Esophagus mucosa (tissue), 1 donor: ENCODE measurements at places on chromosomes 2 and 18. TPM values are rescaled to one million over a fixed set of nuclear protein-coding genes. Genes with fewer than 3 reads are reported as not detected.

Gene DPYSL5
- total RNA-seq: not detected

Gene GALNT5
- 3.8 TPM for total RNA-seq

Gene ABCB11
- total RNA-seq: not detected

Gene DCDC2C
- not detected for total RNA-seq

Gene CAPN14
- total RNA-seq: 191 TPM

Gene OR6B2
- not detected for total RNA-seq

Gene OSR1
- total RNA-seq: 0.96 TPM

Gene ANKRD23
- total RNA-seq: 1.8 TPM

Gene KHK
- total RNA-seq: 3.5 TPM

Gene ACVR1C
- total RNA-seq: 0.64 TPM

Gene FAM110C
- total RNA-seq: 44.3 TPM

Gene GPR45
- total RNA-seq: not detected

Gene NDUFS1
- 81.6 TPM for total RNA-seq

- ATAC-seq: no peak
These were observed 99.8 kb downstream of the UXS1 start for GRCh38 chr2:106094131-106094841.

- ATAC-seq: no peak
These were observed 679.5 kb downstream of the KCNJ3 start for GRCh38 chr2:155377931-155378444.

GRCh38 chr2:113872201-113872600, 17.7 kb upstream of the ACTR3 start:
- ATAC-seq: no peak

DNA sequence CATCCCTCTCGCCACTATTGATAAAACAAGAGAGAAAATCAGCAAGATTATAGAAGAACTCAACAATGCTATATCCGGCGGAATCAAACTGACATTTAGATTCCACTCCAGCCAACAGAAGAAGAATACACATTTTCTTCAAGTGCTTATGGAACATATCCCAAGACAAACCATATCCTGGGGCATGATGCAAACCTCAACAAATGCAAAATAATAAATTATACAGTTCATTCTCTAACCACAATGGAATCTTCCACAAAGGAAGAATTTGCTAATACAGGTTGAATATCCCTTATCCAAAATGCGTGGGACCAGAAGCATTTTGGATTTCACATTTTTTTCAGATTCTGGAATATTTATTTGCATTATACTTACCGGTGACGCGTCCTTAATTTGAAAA, 51.4 kb upstream of the YPEL5 start:
- no peak for ATAC-seq

- no peak for ATAC-seq
These were observed 567.0 kb upstream of the SOX11 start for GRCh38 chr2:5125017-5125730.

DNA sequence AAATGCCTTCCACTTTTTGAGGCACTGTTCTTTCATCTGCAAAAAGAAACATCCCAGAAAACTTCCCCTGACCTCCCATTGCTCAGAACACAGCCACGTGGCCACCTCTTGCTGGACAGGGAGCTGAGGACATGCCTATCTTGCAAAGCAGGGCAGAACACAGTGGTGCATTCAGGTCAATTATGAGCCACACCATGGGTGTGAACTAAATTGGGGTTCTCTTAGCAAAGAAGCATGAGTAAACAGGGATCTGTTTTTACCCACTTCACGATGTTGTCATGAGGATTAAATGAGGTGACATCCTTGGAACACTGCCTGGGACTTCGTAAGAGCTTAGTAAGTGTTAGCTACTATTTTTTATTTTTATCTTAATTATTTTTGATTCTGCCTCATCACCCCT, 25.1 kb downstream of the BMP10 start:
- ATAC-seq: peak; percentile 69

DNA sequence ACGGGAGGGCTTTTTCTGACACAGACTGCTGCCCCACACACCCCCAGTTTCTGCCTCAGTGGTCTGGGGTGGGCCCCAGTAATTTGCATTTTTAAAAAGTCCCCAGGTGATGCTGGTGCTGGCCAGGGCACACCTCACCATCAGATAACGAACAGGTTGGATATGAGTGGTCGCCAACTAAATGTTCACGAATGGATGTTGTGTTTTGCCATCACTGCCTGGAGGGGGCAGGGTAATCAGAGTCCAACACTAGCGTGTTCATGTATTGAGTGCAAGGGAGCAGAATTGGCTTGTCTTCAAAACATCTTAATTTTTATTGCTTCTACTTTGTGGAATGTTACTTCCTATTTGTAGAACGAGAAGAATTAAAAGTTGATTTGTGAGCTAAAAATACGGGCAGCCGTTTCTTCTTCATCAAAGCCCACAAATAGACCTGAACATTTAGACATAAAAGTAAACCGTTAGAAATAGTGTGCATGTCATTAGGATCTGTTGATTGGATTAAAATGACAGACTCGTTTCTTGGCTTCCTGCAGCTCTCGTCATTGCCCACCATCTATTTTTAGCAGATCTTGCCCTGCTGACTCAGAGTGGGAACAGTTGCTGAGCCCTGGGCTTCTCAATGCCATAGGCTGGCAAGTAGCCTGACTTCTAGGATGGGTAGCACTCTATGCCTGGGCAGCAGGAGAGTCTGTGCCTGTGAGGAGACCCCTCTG, 45.2 kb downstream of the NCK2 start:
- ATAC-seq: peak; percentile 51

GRCh38 chr2:86350751-86351150, 13.3 kb upstream of the REEP1 start:
- peak; percentile 47 for ATAC-seq

DNA sequence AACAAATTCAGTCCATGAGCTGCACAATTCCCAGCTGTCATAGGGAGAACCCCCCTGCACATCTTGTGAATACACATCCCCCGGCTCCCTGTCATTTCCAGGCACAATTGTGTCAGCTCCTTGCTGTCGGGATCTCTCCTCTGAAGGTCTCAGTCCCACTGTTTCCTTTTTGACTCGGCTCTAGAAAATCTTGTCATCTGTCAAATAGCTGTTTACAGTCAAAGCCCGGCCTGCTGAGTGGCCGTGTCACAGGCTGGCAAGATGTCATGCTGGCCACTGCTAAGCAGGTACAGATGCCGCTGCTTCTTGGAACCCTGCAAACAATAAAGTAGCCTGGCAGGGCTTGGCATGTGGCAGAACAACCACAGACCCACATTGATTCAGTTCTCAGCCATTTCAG, 61.7 kb downstream of the LYPD1 start:
- ATAC-seq: no peak

DNA sequence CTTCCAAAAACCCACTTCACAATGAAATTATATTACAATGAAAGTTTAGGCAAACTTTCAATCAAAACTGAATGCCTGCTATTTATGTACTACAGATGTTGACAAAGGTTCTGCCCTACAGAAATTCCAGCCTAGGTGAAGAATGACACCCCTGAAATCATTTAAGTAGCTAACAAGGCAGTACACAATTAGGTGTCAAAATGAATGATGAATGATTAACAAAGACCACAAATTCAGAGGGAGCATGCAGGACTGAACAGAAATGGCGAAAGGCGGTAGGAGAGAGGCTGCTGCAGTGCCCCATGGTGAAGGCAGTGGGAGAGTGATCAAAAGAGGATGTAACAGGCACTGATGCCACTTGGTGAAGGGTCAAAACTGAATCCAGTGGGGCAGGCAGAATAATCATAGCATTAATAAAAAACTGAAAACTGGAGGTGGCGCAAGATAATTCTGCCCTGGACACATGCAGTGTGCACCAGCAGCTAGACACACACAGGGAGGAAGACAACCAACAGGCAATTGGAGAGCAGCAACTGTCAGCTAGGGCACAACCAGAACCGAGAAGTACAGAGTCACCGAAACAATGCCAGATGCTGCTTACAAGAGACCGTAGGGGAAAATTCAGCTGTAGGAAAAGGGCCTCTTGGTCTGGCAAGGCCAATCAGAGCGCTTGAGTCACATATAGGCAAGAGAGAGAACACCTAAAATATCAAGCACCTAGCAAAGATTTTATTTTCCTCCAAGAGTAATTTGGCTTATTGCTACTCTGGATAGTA, 4.5 kb downstream of the TMEM131 start:
- no peak for ATAC-seq

GRCh38 chr2:204129591-204130294, 193.2 kb downstream of the ICOS start:
- ATAC-seq: no peak

- ATAC-seq: no peak
These were observed 204.9 kb downstream of the CDH7 start for GRCh38 chr18:65955747-65956146.

DNA sequence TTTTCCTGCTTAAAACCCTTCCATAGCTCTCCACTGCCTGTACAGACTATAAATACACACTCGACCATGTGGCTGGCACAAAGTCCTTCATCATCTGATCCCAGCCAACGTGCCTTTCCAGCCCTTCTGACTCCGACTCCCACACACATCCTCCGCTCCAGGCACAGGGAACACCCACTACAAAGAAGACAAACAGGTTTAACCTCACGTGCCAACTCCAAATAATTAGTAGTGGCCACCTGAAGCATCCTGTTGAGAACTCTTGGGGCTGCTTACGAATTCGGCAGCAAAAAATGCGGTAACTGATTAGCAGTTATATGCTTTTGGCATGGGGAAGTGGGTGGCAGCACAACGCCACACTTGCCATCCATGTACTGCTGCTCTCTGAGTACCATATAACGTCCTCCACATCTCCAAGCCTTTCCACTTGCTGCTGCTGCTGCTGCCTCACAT, 12.1 kb downstream of the SPIRE1 start:
- ATAC-seq: peak; percentile 76

GRCh38 chr2:16040271-16041010, 100.1 kb downstream of the MYCN start:
- no peak for ATAC-seq

GRCh38 chr2:28102455-28102874, 211.9 kb downstream of the BABAM2 start:
- ATAC-seq: no peak

DNA sequence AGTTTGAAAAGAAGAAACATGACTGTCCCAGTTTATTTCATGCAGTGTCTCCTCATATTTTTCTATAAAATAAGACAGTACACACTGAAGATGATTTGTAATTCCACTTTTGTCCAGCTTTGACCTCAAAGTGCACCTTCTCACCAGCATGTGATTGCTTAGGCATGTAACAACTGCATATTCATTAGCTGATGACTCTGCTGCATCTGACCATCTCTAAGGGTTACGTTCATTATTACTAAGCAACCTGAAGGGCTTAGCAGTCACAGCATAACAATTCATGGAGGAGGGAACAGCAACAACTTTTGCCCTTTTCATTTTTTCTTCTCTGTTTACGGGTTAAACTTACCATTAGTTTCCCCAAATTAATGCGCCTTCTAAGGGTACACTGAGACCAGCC, 330.6 kb upstream of the PIK3C3 start:
- ATAC-seq: no peak

- ATAC-seq: no peak
These were observed 262.6 kb downstream of the TNS1 start for GRCh38 chr2:217740178-217740577.

GRCh38 chr18:13273800-13274199, 55.2 kb downstream of the LDLRAD4 start:
- no peak for ATAC-seq

- no peak for ATAC-seq
These were observed 115.5 kb downstream of the LAMA1 start for GRCh38 chr18:7002107-7002506.

DNA sequence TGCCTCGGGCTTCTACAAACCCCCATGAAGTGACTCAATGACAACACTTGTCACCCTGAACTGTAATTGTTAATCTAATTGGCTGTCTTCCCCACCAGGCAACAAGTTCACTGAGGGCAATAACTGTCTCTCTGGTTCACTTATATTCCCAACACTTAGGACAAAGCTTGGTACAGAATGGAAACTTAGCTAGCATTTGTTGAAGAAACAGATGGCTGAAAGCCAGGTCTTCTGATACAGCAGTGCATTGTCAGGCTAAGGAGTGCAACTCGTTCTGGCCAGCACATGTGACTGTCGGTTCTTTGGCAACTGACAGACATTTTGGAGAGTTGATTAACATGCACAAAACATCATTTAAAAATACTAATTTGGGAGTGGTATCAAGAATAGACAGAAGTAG, 14.6 kb upstream of the DNAJC27 start:
- ATAC-seq: no peak

GRCh38 chr2:232476791-232477190, 10.8 kb downstream of the ECEL1 start:
- ATAC-seq: no peak

DNA sequence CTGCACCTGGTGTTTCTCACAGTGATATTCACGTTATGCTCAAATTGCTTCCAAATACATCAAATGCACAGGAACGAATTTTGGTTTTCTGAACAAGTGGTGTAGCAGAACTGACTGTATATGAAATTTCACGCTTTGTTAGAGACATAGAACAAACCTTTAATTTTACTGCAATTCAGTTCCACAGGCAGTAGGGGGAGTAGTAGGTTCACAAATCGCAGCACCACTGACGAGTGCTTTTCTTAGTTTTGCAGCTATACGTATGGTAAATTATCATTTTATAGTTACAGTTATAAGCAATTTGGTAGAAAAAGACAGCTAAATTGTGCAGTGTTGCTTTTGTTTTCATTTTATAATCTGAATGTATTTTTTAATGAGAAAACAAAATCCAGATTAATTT, 113.3 kb downstream of the KIAA1328 start:
- ATAC-seq: no peak

- no peak for ATAC-seq
These were observed 309.0 kb upstream of the GULP1 start for GRCh38 chr2:187982668-187983067.

GRCh38 chr18:62458346-62458745, 64.5 kb upstream of the ZCCHC2 start:
- ATAC-seq: no peak

GRCh38 chr2:157178874-157179273, 78.6 kb upstream of the GALNT5 start:
- no peak for ATAC-seq

GRCh38 chr18:10403708-10404107, 50.7 kb upstream of the APCDD1 start:
- ATAC-seq: no peak

DNA sequence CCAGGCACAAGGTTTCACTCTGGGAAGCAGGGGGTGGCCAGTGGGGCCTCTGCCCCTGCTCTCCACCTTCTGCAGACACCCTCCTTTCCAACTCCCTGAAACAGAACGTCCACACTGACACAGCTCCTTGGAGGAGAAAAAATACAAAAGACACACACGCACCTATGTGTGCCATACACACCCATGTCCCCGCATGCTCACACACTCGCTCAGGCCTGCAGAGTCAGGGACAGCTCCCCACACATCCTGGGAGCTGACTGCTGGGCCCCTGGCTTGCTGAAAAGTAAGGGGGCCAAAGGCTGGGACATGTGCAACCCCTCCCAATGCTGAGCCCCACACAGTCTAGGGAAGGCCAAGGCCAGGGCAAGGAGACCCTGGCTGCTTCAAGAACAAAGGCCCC, 200.5 kb downstream of the TNS1 start:
- no peak for ATAC-seq

- peak; percentile 86 for ATAC-seq
These were observed 63.6 kb downstream of the CIB4 start for GRCh38 chr2:26577442-26578112.
